ENCODE measurements at places on chromosomes 11 and 22.
A peak's percentile ranks its signal among the peaks of the same experiment; 100 is the strongest.

GRCh38 chr11:125637840-125638239, 12.9 kb downstream of the CHEK1 start:
- no peak for DNase-seq

DNA sequence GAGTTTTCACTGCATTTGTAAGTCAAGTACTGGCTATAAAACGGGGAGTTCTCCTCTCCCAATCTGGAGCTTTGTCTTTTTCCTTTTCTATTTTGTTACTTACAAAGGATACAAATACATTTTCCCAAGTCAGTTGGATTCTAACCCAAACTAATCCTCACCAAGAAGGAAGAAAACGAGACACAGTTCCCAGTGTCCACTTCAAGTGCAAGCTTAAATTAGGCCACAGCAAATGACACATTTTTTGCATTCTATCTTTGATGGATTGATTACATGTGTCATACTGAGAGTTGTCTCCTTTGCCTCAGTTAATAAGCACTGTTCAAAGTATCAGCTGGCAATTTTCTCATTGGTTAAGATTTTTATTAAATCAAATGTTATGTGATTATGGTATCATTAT, 296.7 kb upstream of the ANO5 start:
- no peak for DNase-seq

GRCh38 chr22:32723643-32724042, 77.9 kb upstream of the TIMP3 start:
- peak; percentile 36 for DNase-seq

DNA sequence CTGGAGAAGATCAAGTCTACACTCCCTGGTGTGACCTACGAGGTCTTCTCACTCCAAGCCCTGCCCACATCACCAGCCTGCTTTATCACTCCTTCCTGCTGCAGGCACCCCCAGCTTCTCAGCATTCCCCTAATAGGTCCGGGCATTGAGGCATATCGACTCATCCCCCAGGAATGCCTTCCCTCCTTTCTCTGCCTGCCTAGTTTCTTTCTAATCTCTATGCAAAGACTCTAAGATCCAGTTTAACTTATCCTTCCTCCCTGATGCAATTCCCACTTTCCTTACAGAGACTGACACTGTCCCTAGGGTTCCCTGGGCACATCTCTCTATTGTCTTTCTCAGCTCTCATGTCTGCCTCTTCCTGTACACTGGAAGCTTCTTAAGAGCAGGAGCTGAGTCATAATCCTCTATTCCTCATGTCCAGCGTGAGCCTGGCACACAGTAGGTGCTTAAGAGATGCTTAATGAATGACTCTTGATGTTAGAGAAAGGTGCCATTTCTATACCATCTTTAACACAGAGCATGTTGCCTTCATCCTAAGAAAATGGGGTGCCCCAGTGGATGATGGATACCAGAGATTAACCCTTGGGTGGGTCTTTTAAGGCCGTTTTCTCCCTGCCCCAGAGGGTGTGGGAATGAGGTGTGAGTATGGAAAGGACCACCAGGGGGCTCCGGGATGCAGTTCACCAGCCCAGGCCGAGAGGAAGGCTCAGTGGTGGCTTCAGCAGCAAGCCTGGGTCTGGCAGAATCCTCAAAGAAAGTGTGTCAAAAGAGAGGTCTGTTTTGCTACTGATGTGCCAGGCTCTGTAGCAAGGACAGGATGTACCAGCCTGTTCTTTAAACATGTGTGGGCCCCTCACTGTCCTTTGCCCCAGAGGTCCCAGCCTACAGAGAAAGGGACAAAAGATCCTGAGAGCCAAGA, 34.7 kb downstream of the PARVA start:
- peak; percentile 22 for DNase-seq

DNA sequence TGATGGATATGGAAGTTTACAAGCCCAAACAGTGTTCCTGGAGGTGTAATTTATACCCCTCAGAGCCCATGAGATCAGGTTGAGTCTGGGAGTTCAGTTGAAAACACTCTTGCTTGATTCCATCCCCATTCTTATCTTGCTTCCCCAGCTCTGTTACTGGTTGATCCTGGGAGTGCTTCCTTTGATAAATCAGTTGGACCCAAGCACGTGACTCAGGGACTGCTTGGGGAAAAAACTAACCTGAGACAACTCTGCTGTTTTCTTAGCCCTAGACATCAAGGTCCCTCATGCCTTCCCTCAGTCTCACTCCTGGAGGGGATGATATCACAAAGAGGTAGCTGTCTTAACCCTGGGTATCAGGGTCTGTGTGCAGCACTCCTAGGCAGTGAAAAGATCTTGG, 35.0 kb upstream of the SLC1A2 start:
- no peak for DNase-seq

DNA sequence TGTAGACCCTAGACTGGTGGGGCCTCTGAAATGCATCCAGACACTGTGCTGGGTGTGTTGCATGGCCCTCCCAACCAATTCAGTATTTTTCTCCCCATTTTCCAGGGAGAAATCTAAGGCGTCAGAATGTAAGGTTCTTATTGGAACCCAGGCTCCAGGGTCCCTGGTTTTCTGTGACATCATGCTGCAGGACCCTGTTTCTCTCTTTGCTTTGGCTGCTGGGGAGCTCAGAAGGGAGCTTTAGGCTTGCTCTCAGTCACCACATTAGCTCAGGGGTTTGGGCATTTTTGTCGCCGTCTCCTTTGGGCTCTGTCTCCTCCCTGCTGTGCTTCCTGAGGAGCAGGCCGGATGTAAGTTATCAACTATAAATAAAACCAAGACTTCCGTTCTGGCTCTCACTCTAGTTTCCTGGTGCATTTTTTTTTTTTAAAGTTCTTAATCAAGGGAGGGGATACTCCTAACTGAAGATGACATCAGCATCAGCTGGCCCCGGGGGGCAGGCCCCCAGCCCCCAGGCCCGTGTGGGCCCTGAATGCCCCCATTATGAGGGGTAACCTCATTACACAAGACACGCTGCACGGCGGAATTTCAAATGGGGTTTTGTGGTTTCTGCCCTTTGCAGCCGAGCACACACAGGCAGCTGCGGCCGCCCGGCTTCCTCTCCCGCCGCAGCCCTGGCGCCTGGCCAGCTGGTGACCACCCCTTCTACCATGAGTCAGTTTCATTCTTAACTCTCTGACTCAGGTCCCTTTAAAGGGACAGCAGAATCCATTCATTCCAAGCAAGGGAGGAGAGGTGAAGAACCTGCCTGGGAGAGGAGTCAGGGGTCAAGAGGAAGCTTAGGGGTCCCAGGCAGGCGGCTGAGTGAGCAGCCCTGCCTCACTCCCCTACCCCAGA, 3.2 kb downstream of the MYEOV start:
- DNase-seq: peak; percentile 40

DNA sequence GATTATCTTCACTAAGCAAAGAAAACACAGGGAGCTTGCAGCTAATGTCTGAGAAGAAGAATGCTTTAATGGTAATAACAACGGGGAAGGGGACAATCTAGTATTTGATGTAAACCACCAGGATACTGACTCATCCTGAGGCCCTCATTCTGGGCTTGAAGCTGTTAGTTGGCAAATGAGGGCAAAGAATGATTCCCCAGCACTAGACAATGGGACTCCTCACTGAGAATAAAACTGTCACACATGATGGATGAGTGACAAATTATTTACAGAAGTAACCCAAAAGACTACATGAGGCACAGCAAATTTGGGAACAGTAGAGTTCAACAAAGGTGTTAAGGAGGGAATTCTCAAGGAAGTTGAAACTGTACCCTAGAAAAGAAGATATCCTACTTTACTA, 76.3 kb downstream of the FAM168A start:
- DNase-seq: no peak

DNA sequence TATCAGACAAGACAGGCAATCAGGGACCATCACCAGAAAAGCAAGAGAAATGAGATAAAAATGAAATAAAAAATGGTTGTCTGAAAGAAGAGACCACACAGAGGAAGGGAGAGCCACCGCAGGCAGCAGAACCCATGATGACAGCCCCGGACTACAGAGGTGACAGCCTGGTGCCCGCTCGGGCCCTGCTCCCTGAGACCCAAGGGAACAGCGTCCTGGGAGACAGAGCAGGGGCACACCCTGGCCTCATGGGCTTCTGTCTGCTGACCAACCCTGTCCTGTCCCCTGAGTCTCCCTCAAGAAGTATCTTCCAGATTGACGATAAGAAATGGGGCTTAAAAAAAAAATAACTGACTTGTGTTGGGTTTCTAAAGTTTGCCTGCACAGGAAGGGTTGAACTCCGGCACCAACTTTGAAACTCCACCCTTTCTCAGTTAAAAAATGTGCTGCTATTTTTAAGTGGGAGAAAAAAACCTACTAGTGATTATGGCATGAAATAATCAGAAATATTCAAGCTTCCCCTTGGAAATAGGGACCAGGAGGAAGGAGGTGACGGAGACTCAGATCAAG, 70.1 kb upstream of the TTLL12 start:
- DNase-seq: no peak

DNA sequence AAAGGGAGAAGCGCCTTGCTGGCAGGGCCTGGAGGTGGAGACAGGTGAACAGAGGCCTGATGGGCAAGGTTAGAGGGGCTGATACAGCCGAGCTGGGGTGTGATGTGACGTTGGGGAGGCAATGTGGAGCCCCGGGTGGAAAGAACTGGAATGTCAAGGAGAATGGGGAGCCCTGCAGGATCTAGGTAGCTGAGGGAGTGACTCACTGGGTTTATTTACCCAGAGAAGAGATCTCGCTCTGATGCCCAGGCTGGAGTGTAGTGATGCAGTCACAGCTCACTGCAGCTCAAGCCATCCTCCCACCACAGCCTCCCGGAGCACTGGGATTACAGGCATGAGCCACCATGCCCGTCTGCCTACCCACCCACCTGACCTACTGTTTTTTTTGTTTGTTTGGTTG, 1.9 kb upstream of the CYB5R3 start:
- no peak for DNase-seq

DNA sequence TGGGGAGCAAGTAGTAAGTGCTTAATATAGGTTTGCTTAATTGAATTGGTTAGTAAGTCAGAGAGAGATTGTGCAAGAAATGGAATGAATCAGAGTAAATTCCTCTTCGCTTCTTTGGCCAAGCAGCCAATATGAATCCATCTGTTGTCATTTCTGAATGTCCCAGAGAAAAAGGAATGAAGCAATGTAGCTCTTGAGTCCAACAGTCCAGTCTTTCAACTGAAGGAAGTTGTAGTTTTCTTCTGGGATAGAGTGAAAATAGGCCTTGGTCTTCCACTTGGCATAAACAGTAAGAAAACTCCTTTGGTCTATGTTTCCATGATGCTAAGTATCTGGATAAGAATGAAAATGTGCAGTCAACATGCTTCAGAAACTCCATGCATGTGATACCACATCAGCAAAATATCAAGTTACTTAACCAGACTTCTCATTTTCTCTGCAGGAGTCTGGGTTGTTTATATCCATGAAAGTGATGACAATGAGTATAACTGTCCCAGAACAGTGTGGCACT, 1.8 kb upstream of the FIBIN start:
- DNase-seq: no peak

DNA sequence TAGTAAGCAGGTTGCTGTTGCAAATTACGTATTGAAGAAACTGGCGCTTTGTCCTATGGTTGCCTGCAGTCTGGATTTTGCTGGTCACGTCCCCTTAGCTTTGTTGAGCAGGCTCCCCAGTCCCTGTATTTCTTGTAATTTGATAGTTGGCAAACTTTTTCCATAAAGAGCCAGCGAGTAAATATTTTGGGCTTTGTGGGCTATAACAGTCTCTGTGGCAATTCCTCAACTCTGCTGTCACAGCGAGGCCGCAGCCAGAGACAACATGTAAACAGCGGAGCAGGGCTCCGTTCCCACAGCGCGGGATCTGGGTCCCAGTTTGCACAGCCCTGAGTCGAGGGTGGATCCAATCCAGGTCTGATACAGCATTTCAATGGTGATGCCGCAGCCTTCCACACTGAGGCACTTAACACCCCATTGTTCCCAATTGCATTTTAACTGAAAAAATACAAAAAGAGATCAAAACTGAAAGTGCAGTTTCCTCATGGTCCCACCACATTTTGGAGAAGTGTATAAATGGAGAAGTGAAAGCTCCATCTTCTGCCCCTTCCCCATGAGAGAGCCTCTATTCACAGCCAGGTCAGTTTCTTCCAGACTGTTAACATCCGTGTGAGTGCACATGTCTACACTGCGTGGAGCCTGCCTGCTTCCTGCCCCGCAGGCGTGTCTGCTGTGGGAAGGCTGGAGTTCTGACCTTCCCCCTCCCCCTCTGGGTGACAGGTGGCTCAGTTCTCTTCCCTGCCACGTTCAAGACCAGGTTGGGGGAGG, 89.1 kb downstream of the RPS6KA4 start:
- no peak for DNase-seq

- DNase-seq: no peak
Observed at GRCh38 chr22:48895336-48895735, 932.3 kb downstream of the BRD1 start.

DNA sequence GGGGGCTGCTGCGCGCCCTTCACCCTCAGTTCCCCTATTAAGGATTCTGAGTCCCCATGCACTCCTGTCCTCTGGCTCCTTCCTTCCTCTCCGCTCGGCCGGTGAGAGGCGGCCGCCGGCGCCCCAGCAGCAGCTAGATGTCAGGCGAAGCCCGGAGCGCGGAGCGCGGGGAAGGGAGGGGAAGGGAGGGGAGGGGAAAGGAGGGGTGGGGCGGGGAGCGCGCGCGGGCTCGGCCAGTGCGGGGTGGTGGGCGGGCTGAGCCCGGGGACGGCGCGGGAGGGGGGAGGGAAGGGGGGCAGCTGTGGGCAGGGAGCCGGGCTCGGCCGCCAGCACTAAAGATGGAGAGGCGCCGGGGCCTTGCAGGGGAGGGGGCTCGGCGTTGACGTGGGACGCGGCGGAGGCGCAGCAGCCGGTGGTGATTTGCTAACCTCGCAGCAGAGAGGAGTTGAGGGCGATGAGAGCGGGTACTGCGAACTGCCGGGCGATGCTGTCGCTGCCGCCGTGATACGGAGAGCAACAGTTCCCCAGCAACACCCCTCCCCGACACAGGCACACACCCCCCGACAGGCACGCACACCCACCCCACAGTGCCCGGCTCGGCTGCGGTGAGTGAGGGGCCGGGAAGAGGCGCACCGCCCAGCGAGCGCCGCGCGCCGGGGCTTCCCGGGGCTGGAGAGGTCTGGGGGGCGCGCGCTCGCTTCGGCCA, at the start of gene ZBTB16:
ZBTB16 (plus strand) TSS at position 434 of the 706 bp plus-strand sequence. CDS start 3,590 bp downstream, outside the sequence.
- DNase-seq: peak; percentile 22

DNA sequence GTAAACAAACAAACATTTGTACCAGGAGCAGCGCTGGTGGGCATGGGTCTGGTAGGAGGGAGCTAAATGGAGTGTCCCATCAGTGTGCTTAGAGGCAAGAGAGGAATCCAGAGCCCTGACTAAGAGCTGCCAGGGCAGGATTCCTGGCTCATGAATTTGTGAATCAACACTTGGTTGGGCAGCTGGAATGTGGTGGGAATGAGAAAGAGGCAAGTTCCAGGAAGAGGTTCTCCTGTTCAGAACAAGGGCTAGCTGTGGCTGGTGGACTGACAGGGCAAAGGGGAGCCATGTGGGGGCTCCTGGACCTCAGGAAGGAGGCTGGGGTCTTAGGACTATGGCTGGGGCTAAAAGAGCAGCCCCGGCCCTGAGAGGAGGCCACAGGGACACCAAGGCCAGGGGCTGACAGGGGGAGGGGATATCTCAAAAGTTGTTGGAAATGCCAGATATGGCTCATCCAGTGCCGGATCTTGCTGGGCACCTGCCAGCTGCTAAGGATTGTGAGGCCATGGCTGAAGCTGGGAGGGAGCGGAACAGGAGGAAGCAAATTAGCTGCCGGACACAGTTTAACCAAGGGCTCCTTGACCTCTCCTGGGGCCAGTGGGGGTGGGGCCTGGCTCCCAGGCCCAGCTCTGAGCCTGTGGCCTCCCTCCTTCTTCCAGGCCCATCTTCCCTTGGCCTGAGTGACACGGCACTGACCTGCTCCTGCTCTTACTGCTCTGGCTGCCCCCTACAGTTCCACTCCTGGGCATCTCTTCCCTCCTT, 14.6 kb upstream of the P2RY6 start:
- DNase-seq: no peak

- no peak for DNase-seq
Observed at GRCh38 chr22:37631448-37632173, 7.9 kb upstream of the SH3BP1 start.
